Femur (tissue), 1 donor: ENCODE measurements at places on chromosomes 7 and 10.

DNA sequence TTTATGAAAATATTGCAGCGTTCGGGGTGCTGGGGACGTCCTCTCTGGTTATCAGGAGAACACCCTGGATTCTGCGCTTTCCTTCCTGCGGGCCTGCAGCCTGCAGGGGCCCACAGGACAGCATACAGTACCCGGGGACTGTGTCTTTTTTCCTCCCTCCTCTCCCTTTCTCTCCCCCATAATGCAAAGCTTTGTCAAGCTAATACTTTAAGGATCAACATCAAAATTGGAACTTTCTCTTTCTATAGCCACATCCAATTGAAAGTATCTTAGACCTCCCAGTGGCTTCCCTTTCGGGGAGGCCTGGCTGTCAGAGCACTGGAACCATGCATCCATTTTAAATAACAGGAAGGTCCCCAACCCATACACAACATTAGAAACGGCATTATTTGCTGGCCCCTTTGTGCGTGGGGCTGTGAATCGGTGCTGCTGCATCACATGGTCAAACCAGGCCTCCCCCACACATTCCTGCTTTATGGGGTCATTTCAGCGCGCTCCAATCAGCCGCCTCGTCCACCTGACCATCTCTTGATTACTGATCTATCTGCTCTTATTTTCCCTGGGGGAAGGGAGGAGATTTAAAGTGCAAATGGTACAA, 505.1 kb downstream of the DNAJB6 start:
- no peak for DNase-seq

DNA sequence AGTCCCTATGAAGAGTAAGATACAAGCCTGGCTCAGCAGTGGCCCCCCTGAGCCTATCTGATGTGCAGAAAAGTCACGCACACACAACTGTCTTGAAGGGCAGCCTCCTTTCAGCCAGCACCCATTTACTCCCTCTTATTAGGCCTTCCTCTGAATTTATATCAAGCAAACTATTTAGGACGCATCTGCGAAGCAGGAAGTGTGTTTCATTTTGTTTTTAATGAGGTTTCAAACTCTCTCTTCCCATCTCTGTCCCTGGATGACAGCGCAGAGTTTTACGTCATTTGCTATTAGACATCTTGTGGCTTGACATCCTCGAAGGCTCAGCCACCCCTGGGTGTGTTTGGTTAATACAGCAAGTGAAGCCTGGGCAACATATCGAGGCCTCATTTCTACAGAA, 79.5 kb downstream of the CUX1 start:
- DNase-seq, result no peak

GRCh38 chr7:149680331-149681025, 92.9 kb downstream of the ZNF467 start:
- DNase-seq, result no peak

DNA sequence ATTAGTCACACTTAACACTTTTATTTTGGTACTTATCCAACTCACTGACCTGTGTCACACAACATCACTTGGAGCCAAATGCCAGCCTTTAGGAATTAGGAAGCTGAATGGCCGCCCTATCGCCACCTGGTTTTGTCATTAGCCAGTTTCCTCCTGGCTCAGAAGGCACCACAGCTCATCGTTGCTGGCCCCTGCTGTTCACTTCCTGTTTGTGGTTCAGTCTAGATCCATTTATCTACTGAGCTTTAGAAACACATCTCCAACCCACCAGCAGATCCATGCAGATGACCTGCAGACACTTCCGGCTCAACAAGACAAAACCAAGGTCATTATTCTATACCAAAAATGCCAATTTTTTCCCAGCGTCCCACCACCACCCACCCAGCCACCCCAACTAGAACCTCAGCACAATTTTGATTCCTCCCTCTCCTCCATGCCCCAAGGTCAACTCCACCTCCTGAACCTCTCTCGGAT, 193.5 kb upstream of the NEBL start:
- DNase-seq, result no peak

DNA sequence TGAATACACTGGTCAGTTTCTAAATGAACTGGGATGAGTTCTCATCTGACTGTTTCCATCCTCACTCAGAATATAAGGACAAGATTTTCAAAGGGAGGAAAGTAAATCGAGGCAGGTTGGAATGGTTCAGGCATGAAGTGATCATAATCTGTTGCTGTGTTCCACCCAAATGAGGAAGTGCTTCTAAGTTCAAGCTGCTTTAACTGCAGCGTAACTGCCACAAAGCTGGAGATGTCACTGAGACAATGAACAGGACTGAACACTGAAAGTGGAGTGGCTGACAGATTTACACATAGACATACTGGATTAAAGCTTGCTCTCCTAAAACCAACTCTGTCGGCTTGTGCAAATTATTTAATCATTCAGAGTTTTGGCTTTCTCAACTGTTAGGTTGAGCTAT, 66.6 kb downstream of the GPR37 start:
- no peak for DNase-seq

GRCh38 chr7:92039900-92040299, 94.4 kb downstream of the CYP51A1 start:
- no peak for DNase-seq

DNA sequence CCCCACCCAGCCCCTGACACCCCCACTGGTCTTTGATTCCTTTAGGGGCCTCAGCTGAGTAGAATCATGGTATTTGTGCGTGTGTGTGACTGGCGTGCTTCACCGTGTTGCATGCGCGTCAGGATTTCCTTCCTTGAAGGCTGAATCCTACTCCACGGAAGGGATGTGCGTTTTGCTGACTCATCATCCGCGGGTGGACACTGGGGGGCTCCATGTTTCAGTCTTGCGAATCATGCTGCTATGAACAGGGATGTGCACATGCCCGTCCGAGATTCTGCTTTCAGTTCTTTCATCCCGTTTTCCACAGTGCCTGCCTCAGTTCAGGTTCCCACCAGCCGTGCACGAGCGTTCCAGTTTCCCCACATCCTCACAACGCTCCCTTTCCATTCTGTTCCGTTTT, 20.9 kb upstream of the JAKMIP3 start:
- DNase-seq, result no peak

- DNase-seq, result no peak
Observed at GRCh38 chr10:110737886-110738634, 93.9 kb downstream of the RBM20 start.

DNA sequence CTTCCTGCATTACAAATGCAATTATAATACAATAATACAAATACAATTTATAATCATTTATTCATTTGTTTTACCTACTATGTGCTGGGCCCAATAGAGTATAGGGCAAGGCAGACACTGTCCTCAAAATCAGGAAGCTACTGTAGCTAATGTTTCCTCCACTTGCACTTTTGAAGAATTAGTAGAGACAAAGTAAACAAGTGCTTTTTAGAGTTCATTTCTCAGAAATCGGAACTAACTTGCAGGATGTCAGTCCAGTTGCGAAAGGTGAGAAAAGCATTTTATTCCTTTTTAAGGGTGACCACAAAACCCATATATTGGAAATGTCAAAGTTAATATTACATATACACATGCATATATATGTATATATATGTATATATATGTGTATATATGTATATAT, 14.2 kb downstream of the ADRB1 start:
- DNase-seq, result no peak

- no peak for DNase-seq
Observed at GRCh38 chr7:98116656-98117461, 10.2 kb downstream of the LMTK2 start.

GRCh38 chr7:23712368-23713284, 2.6 kb downstream of the STK31 start:
- no peak for DNase-seq
